Stimulated activated CD4-positive, alpha-beta T cell treated with anti-CD3 and anti-CD28 coated beads, Interleukin-1b, Interleukin-23, amount 100 ng/mL, for 1 hour (primary cell): ENCODE measurements at places on chromosomes 6 and 20.

GRCh38 chr6:20876036-20876435 is 341.8 kb downstream of the CDKAL1 start:
- no peak for DNase-seq

- DNase-seq: no peak
Measured at GRCh38 chr6:22362361-22362760, 65.5 kb upstream of the PRL start.

GRCh38 chr20:17530716-17531664 is at the start of gene BFSP1:
TSS of gene BFSP1 (minus strand) at chr20:17531379. CDS start at chr20:17531329, 50 bp downstream.
- DNase-seq: no peak

- DNase-seq: no peak
Measured at GRCh38 chr20:47577314-47577713, 75.6 kb downstream of the NCOA3 start.

GRCh38 chr6:6881438-6882225 is 226.1 kb upstream of the RREB1 start:
- DNase-seq: no peak

GRCh38 chr6:158666628-158667359 is 16.9 kb downstream of the SYTL3 start:
- no peak for DNase-seq

- no peak for DNase-seq
Measured at GRCh38 chr20:41671143-41671542, 53.0 kb upstream of the CHD6 start.

- no peak for DNase-seq
Measured at GRCh38 chr20:25178563-25179438, 16.7 kb upstream of the ENTPD6 start.

DNA sequence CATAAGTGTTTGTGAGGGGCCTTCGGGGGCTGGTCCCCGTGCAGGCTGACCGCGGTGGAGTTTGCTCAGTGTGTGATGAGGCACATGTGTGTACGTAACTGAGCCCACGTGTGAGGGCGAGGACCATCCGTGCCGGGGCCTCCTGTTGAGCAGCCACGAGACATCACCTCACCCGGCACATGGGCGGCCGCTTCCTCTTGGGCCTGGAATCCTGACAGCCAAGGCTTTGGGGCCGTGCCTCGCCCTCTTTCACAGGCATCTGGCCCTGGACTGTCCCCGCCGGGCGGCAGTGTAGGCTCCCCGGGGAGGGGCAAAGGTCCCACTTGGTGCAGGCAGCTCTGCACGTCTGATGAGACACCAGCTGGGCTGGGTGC is 202.3 kb downstream of the DLL1 start:
- no peak for DNase-seq

- no peak for DNase-seq
Measured at GRCh38 chr6:127343809-127344659, 625 bp upstream of the ECHDC1 start.

- no peak for DNase-seq
Measured at GRCh38 chr20:21498635-21499034, 15.2 kb downstream of the NKX2-2 start.
